Endothelial cell (in vitro differentiated cells): ENCODE measurements at places on chromosomes 7 and 10.

- no peak for DNase-seq
Observed at GRCh38 chr10:3778692-3779157, 6.3 kb downstream of the KLF6 start.

GRCh38 chr10:112526139-112526538, 79.1 kb downstream of the VTI1A start:
- DNase-seq, result no peak

DNA sequence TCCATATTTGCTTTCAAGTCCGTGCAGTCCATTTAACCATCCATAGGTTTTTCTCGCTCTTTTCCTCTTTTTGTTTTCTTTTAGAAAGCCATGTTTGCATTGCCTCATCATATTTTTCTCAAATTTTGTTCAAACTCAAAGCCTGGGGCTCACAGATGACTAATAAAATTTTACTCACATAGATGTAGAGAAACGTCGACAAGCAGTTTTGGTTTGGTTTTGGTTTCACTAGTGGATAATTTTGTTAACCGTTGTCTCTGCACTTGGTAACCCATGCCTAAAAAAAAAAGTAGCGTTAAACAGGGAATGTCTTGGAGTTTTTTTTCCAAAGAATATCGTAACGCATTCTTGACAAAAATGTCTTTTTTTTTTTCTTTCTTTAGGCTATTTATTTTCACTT, 344.2 kb upstream of the GALNT17 start:
- DNase-seq, result no peak

DNA sequence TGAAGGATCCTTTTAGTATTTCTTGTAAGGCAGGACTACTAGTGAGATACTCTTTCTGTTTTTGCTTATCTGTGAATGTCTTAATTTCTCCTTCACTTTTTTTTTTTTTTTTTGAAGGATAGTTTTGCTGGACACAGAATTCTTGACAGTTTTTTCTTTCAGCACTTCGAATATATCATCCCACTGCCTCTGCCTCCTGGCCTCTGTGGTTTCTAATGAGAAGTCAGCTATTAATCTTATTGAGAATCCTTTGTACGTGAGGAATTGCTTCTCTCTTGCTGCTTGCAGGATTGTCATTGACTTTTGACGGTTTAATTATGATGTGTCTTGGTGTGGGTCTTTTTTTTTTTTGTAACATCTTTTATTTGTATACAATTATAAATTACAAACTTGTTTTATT, 12.6 kb upstream of the WAC start:
- no peak for DNase-seq

DNA sequence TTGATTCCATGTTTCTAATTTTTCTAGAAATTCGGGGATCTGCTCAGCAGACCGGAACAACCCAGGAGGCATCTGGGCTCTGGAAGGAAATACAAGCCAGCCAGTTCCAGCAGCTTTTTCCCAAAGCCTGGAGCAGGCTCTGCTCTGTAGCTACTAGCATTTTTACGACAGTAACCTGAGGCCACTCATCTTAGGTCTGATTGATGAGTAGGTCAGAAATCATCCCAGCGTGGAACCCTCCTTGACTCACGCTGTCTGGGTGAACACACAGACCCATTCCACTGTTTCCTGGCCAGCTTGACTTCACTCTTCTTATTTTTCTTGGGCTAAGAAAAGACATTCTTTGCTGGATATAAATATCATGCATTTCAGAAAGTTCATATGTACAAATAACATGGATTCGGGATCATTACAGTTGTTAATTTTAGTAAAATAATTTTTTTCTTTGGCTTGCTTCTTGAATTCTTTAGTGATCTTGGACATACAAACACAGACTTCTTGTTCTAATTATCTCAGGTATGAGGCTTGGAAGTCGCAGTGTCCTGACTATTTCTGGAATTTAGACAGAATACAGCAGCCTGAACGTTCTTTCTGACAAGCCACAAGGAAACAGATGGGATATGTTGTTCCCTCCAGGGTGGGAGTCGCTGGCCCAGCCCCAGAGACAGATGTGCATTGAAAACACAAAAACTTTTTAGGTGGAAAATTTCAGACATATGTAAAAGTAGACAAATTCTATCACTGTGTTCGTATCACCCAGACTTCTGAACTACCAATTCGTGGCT, 54.6 kb upstream of the PITRM1 start:
- no peak for DNase-seq

DNA sequence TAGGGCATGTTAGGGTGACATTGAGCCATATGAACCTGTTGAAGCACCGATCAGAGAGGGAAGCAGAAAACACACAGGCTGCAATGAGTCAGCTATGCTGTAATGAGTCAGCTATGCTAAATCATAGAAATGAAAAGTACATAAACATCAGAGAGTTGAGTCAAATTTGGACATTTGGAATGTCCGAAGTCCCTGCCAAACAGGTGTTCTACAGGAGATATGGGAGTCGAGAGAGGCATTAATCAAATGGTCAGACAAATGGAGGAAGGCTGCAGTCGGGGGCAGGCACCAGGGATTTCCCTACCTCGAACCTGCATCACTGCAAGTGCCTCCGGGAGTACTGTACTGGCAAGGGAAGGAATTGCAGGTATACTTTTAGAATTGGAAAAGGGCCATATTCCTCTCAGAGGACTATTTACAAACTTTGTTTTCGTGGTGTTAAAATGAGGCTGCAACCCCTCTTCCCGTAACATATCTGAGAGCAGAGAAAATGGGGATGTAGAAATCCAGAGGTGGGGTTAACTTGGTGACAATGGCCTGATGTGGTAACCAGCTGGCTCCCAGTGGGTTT, 8.8 kb upstream of the ZC3HAV1 start:
- DNase-seq, result no peak

GRCh38 chr10:13587391-13587790, 626 bp downstream of the PRPF18 start:
- DNase-seq, result peak; percentile 11

DNA sequence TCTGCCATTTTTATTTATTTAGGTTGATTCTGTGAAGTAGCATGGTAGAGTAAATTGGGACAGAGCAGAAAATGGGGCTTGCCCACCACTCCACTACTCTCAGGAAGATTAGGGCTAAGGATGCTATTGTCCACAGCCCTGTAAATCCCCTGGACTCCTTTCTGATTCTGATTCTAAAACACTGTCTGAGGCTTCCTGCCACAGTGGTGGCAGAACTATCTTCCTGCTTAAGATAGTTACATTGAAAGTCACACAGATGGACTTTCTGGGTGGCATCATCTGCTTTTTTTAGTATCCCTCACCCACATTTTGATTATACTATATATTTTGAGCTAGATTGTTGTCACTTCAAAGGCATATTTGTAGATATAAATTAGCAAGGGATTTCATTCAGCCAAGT, 50.0 kb downstream of the SPAM1 start:
- DNase-seq, result no peak

- DNase-seq, result no peak
Observed at GRCh38 chr7:150489782-150490181, 24.9 kb upstream of the GIMAP7 start.

GRCh38 chr10:29555091-29555745, 79.6 kb downstream of the SVIL start:
- DNase-seq, result no peak

DNA sequence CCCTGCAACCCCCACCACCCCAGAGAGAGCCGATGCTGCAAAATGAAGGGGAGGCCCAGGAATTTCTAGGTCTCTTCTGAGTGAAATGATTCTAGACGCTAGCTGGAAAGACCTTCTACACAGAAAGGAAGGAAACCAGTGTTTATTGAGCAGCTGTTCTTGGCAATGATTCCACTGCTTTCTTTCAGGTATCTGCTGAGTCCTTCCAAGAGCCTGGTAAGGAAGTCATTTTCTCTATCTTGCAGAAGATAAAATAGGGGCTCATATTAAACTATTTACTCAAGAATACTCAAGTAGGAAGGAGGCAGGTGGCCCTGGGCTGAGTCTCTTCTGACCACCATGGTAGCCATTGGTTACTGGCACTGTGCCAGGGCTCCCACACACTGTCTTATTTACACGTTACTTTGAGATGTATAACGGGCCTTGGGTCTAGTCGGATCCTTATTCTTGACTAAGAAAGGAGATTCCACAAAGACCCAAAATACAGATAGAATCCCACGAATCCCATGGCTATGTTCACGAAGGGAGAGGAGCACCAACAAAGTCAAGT, 112.1 kb downstream of the GALNT11 start:
- no peak for DNase-seq

- DNase-seq, result no peak
Observed at GRCh38 chr10:19728376-19728775, 87.9 kb upstream of the PLXDC2 start.
